ENCODE measurements at places on chromosomes 1 and 21. TPM values are rescaled to one million over a fixed set of nuclear protein-coding genes. Genes with fewer than 3 reads are reported as not detected.

DNA sequence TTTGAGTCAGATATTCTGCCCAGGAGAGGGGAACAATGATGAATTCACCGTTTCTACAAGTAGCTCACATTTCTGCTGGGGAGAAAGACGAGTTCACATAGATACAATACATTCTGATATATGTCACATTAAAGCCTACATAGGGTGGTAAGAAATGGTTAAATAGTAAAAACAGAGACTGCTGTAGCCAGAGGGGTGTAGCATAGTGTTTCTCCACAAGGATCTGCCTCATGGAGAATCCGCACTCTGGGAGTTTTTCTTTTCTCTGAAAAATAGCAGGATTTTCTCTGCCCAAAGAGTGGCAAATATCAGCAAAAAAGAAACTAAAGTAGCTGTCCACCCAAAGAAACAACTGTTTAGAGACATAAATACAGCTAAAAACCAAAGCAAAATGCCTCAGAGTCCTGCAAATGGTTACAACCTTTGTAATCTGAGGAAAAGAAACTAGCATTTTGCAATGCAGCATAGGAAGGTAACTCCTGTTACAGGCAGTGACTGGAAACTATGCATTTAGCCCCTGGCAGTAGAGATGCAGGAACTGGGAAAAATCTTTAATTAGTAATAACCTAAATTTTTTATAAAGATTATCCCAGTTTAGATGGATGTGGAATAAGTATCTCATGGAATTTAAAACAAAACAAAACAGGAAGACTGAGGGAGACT is 1126.7 kb upstream of the ADGRL2 start:
- H3K36me3 ChIP-seq, result no peaks in the 10 kb centered on the region
- H3K4me3 ChIP-seq, result no peak overlapping the region
- no peak overlapping the region for H3K27ac ChIP-seq
- no peak for DNase-seq
- no peaks in the 10 kb centered on the region for H3K4me1 ChIP-seq
- no peaks in the 10 kb centered on the region for H3K27me3 ChIP-seq

The VWA1 gene
- not detected for total RNA-seq

The CFAP141 gene
- total RNA-seq, result not detected

- H3K27me3 ChIP-seq, result no peaks in the 10 kb centered on the region
- no peak overlapping the region for H3K4me3 ChIP-seq
- no peak for DNase-seq
- H3K36me3 ChIP-seq, result no peaks in the 10 kb centered on the region
- H3K4me1 ChIP-seq, result no peaks in the 10 kb centered on the region
- no peak overlapping the region for H3K27ac ChIP-seq
These were observed 132.4 kb upstream of the LMO4 start for GRCh38 chr1:87196110-87196827.

DNA sequence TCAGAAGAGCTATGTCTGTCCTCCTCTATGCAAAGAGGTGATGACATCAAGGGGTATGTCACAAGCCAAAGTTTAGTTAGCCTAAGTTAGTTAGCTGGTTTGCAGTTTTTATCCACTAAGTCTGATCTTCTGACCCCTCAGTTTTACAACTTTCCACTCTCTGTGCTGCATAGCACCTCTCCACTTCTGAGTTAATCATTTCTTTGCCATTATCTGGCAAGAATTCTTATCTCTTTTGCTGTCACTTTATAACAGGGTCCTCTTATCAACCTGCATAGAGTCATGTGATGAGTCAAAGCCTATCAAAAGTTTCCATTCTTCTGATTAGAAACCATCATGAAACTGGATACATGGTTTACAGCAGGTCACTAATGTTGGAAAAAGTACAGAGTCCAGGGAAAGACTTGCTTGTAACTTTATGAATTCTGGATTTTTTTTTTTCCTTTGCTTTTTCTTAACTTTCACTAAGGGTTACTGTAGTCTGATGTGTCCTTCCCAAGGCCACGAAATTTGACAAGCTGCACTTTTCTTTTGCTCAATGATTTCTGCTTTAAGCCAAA is at the start of gene NR5A2:
NR5A2 (plus strand) TSS at position 447 of the 560 bp plus-strand sequence. CDS start 138 bp downstream, outside the sequence.
- no peak within 1 kb of the TSS for H3K27ac ChIP-seq
- no peaks in the 10 kb centered on the region for H3K36me3 ChIP-seq
- no peaks in the 10 kb centered on the region for H3K27me3 ChIP-seq

GRCh38 chr1:207034998-207035397 is 2.4 kb upstream of the C1orf116 start:
- peaks cover 6% of the 10 kb centered on the region for H3K27me3 ChIP-seq
- no peaks in the 10 kb centered on the region for H3K4me1 ChIP-seq
- H3K4me3 ChIP-seq, result no peak overlapping the region
- no peaks in the 10 kb centered on the region for H3K36me3 ChIP-seq
- H3K27ac ChIP-seq, result no peak overlapping the region
- no peak for DNase-seq

- H3K4me3 ChIP-seq, result no peak overlapping the region
- DNase-seq, result no peak
- no peak overlapping the region for H3K27ac ChIP-seq
- H3K27me3 ChIP-seq, result no peaks in the 10 kb centered on the region
- no peaks in the 10 kb centered on the region for H3K4me1 ChIP-seq
These were observed 299.1 kb upstream of the NRIP1 start for GRCh38 chr21:15363921-15364320.

GRCh38 chr1:90048043-90048442 is 53.1 kb downstream of the ZNF326 start:
- no peaks in the 10 kb centered on the region for H3K4me1 ChIP-seq
- DNase-seq, result no peak
- no peak overlapping the region for H3K4me3 ChIP-seq
- H3K27ac ChIP-seq, result no peak overlapping the region
- no peaks in the 10 kb centered on the region for H3K27me3 ChIP-seq

All from CD4-positive, alpha-beta memory T cell (primary cell).